ENCODE measurements at places on chromosomes 1 and 21.
A peak's percentile ranks its signal among the peaks of the same experiment; 100 is the strongest.

GRCh38 chr21:35390013-35390776, 341.1 kb upstream of the RUNX1 start:
- DNase-seq: no peak

GRCh38 chr1:184163674-184164465, 112.3 kb downstream of the TSEN15 start:
- no peak for DNase-seq

DNA sequence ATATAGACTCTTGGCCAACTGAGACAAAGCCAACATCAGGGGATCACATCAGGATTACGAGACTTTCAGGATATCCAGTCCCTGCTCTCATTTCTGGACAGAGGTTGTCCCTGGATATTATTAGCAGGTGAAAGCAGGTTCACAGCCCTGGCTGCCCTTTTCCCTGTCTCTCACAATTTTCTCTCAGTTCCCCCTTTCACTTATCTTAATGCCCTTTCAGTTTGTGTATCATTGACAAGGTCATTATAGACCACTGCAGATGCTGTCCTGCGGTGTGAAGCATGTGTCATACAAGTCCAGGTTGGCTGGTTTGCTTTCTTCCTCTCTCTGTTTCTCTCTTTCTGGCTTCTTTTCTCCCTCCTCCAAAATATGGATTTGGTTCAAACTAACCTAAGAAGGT, 2.1 kb upstream of the KLHDC9 start:
- no peak for DNase-seq

- DNase-seq: no peak
These were observed 27.8 kb downstream of the TMEM53 start for GRCh38 chr1:44646261-44647110.

DNA sequence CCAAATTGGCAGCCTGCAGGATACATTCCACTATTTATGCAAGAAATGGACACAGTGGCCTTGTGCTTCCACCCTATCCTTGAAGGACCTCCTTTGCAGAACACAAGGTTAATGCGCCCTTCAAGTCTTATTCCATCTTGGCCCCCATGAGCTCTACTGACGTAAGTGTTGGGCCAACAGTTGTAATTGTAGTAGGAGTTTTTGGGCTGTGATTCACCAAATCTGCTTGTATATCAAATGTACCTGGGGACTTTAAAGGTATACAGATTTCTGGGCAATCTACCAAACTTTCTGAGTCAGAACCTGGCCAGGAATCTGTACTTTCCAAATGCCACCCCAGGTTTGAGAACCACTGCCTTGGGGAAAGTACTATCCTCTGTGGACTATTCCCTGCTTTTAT, 100.9 kb upstream of the MARK1 start:
- DNase-seq: no peak

DNA sequence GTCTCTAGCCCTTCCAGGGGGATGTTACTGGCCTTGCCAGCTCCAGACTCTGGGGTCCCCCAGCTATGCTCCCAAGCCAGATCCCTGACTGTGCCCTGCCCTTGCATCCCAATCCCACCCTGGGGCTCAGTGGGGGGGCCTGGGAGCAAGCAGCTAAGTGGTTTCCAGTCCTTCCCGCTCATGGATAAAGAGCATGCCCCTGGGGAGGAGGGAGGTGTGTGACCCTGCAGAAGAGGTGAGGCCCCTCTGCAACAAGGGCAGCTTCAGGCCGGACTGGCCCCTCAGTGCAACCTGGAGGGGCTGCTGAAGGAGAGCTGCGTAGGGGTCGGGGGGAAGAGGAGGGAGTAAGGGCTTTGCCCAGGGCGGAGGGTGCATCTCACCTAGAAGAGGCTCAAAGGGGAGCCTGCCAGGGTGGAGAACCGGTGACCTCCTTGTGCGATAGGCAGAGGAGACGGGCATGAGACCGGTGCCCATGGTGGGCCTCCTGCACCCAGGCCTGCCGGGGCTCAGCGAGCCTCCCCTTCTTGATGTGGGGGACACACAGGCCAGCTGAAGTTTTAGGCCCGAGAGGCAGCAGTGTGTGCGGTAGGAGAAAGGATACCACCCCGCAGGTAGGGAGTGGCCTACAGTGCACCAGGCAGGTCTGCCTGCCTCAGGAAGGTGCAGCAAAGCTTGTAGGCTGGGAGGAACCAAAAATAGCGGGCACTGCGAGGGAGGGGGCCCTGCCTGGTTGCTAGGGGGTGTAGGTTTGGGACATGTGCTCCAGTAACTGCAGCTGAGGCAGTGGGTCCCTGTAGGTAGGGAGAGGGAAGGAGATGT, 3.1 kb downstream of the OBSCN start:
- DNase-seq: no peak

DNA sequence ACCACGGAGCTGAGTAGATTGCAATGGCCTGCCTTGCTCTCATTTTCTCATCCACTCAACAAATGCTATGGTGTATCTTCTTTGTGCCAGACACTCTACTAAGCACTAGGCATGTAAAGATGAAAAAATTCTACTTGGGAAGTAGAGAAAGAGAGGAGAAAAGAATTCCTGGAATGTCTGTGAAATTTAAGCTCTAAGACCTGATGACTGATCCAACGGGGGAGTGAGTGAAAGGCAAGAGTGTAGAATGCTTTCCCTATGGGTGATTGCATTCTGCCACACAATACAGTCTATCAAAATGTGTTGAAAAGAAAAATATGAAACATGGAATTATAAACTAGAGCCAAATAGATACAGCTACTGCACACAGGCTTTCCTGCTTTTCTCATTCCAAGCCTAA, 82.3 kb downstream of the CYYR1 start:
- DNase-seq: no peak

DNA sequence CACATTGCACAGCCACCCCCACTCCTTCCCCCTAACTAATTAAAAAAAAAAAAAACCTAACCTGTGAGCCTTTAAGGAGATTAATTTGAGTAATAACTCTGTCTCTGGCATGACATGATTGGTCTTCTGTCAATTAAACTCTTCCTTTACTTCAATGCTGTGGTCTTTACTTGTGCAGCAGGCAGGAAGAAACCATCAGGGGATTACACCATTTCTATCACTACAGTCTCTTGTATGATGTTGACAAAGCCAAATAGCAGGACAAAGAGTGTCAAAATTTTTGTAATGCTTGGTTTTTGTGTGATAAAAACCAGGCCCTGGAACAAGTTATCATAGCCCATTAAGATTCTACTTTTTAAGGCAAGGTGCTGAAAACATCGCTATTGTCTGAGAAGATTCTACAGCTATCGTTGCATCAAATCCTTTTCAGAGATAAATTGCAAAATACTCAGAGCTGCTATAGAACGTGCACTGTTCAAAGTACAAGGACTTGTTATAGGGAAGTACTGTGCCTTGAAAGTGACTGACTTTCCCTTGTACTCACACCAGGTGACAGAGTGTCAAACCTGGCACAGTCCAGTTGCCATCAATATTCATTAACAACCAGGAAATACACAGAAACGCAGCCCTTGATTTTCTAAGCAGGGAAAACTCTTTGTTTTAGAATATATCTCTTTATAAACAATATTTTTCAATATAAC, 37.7 kb downstream of the LHX9 start:
- no peak for DNase-seq

- DNase-seq: no peak
These were observed 3.2 kb downstream of the LYPLA2 start for GRCh38 chr1:23793861-23794731.

DNA sequence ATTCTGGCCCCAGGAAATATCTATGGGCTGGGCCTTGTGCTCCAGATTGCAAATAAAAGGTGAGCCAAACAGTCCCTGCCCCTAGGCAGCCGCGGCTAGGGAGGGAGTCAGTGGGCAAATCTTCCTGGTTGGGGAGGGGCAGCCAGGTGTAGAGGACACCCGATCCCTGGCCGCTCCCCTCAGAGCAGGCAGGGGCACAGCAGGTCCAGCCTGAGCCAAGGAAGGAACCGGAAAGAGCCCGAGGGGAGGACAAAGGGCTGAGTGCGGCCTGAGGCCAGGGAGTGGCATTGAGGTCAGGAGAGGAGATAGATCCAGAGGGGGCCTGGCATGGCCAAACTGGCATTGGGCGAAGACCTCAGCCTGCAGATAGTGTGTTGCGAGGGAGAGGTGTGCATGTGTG, 36.6 kb upstream of the ARF1 start:
- DNase-seq: no peak

- peak; percentile 79 for DNase-seq
These were observed 1.2 kb downstream of the RUNX3 start for GRCh38 chr1:24928689-24929397.

DNA sequence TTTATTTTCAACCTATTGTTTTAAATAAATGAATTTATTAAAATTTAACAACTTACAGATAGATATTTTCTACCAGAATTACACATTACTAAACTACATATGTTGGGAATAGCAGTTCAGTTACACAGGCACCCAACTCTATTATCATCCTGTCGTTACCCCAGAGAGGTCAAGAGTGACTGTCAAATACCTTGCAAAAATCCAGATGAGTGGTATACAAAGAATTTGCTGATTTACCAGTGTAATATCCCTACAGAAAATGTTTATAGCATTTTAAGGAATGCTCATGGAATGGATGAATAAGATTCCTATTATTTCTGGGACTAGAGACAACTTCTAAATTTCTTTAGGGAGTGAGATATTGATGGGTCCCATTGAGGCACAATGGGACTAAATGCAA, 300.7 kb upstream of the RGS18 start:
- no peak for DNase-seq

DNA sequence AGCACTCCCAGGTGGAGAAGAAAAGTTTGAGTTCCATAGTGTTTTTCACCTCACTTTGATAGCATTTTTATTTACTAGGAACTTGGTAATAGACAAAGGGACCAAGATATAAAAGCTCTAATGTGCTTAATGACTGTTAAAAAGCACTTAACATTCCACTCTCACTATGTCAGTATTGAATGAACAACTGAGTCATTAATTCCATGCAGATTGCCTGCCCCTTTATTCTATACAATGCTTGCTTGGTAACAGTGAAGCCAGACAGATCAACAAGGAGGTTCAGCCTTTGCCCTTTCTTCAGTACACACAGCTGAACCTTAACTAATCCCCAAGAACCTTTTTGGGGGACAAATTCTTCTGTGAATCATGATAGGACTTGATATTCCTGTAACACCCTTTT, 425.5 kb downstream of the NUF2 start:
- no peak for DNase-seq

DNA sequence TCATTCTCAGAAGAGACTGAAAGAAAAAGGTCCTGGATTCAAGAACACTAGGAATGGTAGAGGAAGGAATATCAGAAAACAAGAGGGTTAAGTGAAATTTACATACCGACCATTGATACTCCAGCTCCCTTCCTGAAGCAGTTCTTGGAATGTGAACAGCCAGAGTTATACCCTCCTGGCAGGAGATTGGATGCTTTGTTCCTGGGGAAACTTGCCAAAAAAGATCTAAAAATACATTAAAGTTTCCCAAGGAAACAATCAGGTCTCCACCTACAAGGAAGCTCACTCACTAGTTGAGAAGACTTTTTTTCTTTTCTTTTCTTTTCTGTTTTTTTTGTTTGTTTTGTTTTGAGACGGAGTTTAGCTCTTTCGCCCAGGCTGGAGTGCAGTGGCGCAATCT, 91.1 kb downstream of the HLX start:
- no peak for DNase-seq

DNA sequence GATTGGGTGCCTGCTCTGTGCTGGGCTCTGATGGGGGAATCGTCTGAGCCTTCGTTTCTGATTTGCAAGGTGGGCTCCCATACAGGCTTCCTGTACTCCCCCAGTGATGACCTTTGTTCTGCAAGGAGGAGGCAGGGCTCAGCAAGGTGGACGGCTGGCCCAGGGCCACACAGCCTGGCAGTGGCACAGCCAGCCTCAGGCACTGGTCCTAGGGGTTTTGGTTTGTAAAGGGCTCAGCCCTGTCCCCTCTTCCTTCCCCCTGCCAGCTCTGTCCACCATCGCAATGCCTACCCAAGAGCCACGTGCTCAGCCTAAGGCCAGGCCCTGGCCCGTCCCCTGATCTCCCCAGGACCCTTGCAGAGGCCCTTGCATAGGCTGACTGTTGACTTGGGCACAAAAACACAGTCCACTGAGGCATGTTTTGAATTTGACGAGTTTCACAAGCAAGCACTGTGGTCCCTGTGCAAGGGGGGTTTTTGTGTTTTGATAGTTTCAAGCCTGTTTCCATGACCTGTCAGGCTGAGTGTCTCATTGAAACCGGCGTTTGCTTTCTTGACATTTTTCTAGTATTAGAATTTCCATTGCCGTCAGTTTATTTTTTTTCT, 39.5 kb upstream of the TNFRSF1B start:
- DNase-seq: no peak

DNA sequence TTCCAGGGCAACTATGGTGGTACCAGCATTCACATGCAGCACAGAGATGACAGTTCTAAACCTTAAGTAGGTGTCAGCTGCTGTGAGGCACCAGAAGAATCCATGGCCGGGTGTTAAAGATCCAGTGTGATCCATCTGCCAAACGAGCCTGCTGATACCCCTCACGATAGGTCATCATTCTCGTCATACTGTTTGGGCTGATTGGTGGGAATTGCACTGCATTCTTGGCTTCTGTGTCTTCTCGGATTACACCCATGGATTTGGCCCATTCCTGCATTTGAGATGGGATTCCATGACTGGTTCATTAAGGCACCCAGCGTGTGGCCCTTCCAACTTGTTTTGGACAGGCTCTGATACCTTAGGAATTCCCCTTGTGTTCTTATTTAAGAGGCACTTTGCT, 55.2 kb downstream of the ST6GALNAC3 start:
- DNase-seq: no peak

DNA sequence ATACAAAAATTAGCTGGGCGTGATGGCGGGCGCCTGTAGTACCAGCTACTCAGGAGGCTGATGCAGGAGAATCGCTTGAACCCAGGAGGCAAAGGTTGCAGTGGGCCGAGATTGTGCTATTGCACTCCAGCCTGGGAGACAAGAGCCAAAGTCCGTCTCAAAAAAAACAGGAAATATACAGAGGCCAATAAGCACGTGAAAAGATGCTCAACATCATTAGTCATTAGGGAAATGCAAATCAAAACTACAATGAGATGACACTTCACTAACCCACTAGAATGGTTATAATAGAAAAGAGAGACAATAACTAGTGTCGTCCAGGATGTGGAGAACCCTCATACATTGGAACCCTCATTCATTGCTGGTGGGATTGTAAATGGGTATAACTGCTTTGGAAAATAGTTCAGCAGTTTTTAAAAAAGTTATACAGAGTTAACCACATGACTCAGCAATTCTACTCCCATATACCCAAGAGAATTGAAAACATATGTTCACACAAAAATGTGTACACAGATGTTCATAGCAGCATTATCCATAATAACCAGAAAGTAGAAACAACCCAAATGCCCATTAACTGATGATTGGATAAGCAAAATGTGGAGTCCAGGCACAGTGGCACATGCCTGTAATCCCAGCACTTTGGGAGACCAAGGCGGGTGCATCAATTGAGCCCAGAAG, 6.4 kb upstream of the E2F2 start:
- DNase-seq: no peak

DNA sequence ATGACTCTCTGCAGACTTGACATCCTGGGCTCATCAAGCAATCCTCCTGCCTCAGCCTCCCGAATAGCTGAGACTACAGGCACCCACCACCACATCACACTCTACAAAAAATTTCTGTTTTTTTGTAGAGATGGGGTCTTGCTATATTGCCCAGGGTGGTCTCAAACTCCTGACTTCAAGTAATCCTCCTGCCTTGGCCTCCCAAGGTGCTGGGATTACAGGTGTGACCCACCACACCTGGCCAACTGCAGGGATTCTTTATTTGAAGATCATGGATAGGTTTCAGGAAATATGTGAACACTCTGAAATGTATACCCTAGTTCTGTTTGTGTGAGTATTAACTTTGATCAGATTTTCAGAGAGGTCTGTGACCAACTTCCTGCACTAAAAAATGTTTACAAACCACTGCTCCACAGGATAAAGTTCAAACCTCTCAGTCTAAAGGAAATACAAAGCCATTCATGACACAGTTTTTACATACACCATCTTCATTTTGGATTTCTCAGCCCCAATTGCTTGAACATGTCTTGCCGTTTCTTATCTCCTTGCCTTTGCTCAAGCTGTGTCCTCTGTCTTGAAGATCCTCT, 252.3 kb upstream of the FGGY start:
- DNase-seq: no peak

All from activated CD8-positive, alpha-beta memory T cell treated with anti-CD3 and anti-CD28 coated beads, Interleukin-2, amount 50 U/mL, for 48 hours (primary cell).